ENCODE measurements at places on chromosomes 5 and 9. TPM values are rescaled to one million over a fixed set of nuclear protein-coding genes. Genes with fewer than 3 reads are reported as not detected.

HAVCR1 gene
- total RNA-seq: not detected

RGS3 gene
- 252 TPM for total RNA-seq

OR2S2 gene
- 0.32 TPM for total RNA-seq

CDH9 gene
- total RNA-seq: not detected

DIPK1B gene
- total RNA-seq: 0.12 TPM

LCN15 gene
- not detected for total RNA-seq

FBXL17 gene
- total RNA-seq: 20.0 TPM

SAXO1 gene
- under 0.01 TPM for total RNA-seq

PHPT1 gene
- total RNA-seq: 49.8 TPM

STXBP1 gene
- total RNA-seq: 42.9 TPM

IFNB1 gene
- total RNA-seq: not detected

EGR1 gene
- 0.97 TPM for total RNA-seq

IL4 gene
- not detected for total RNA-seq

ANKRD34B gene
- total RNA-seq: not detected

FGF18 gene
- total RNA-seq: 0.12 TPM

ELOVL7 gene
- total RNA-seq: 0.49 TPM

FGF1 gene
- total RNA-seq: 11.5 TPM

HTR4 gene
- total RNA-seq: not detected

IRGM gene
- total RNA-seq: not detected

AFAP1L1 gene
- 10.1 TPM for total RNA-seq

ZNF354B gene
- 11.2 TPM for total RNA-seq

IGIP gene
- total RNA-seq: 10.4 TPM

DAB2IP gene
- total RNA-seq: 36.4 TPM

UBTD2 gene
- total RNA-seq: 46.3 TPM

ARSI gene
- total RNA-seq: 12.0 TPM

GDNF gene
- 9.5 TPM for total RNA-seq

ZNF608 gene
- 31.0 TPM for total RNA-seq

ADAMTS13 gene
- total RNA-seq: 1.8 TPM

IFNA21 gene
- total RNA-seq: not detected

PRR16 gene
- 42.9 TPM for total RNA-seq

PCDHA11 gene
- total RNA-seq: 0.49 TPM

EEIG1 gene
- 17.2 TPM for total RNA-seq
